Heart left ventricle (tissue), 16 donors: ENCODE measurements at places on chromosomes 16 and 17.
A peak's percentile ranks its signal among the peaks of the same experiment; 100 is the strongest.

- no peaks in the 10 kb centered on the region for H3K4me1 ChIP-seq
- no peak overlapping the region for H3K4me3 ChIP-seq
- no peaks in the 10 kb centered on the region for H3K27me3 ChIP-seq
- peak; percentile 25 for DNase-seq
These were observed 11.0 kb downstream of the ACSM3 start for GRCh38 chr16:20774703-20775362.

DNA sequence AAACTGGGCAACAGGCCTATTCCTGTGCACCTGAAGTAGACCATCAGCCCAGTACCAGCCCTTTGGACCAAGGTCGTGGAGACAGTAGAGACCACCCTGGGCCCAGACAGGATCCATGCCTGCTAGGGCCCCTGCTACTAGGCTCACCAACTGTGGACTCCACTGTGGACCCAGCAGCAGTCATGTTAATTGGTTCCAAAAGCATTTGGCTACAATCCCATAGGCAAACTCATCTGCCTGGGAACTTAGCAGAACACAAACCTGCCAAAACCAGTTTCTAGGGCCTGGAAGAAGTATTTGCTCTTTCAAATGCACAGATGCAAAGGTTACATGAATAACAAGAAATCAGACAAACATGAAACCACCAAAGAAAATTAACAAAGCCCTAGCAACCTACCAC lies 53.1 kb downstream of the ACSM2A start:
- H3K4me3 ChIP-seq: no peak overlapping the region
- no peaks in the 10 kb centered on the region for H3K36me3 ChIP-seq
- H3K27me3 ChIP-seq: no peaks in the 10 kb centered on the region
- DNase-seq: no peak
- H3K4me1 ChIP-seq: no peaks in the 10 kb centered on the region
- H3K27ac ChIP-seq: no peak overlapping the region

- H3K36me3 ChIP-seq: peaks cover 40% of the 10 kb centered on the region
- no peak overlapping the region for H3K27ac ChIP-seq
- H3K4me3 ChIP-seq: no peak overlapping the region
- DNase-seq: no peak
- peaks cover 21% of the 10 kb centered on the region for H3K4me1 ChIP-seq
These were observed 29.3 kb downstream of the NDEL1 start for GRCh38 chr17:8464941-8465340.

DNA sequence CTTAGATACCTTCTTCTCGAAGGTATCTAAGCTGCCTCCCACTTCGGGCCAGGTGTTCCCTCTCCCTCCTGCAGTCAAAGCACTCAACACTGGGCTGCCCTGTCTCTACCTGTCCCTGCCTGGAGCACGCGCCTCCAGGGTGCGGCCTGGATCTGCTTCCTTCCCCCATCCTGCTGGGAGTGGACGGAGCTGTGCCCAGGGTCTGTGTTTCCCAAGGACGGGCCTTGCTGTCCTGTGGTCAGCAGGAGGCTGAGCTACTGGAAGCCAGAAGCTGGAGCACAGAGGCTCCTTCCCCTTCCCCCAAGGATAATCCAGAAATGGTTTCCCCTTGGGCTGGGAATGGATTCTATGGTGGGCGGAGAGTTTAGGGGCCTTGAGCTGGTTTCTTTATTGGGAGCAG lies 16.7 kb downstream of the LLGL2 start:
- H3K36me3 ChIP-seq: no peaks in the 10 kb centered on the region
- H3K27ac ChIP-seq: no peak overlapping the region
- no peaks in the 10 kb centered on the region for H3K27me3 ChIP-seq
- no peak overlapping the region for H3K4me3 ChIP-seq
- H3K4me1 ChIP-seq: no peaks in the 10 kb centered on the region
- no peak for DNase-seq

DNA sequence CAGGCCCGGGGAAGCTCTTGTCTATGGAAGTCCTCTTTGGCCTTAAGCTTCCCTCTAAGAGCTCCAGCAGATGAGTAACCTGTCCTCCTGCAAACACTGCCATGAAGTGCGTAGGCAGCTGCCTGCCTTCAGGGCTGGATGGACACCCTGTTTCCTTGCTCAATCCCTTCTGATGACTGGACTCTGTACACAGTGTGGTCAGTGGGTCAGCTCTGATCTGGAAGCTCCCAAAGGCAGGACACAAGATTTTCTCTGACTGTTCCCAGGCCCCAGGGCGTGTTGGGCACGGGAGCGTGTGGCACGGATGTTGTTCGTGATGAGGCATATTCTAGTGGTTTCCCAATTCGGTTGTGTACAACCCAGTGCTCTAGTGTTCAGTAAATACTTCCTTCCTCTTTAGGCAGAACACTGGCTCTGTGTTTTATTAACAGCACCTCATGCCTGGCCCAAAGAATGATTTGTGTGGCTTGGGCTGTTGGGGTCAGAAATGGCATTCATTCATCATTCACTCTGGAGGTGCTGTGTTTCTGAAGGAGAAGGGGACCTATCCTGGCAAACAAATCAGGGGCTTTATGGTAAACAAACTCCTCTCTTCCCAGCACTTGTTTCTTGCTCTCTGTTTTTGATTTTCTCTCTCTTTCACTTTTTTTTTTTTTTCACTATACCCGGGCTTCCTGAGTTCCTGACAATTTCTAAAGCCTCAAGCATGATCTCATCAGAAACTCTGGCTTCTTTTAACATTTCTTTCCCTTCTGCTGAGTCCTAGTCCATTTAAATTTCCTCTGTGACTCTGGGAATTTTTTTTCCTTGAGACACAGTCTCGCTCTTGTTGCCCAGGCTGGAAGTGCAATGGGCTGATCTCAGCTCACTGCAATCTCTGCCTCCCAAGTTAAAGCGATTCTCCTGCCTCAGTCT lies 12.0 kb upstream of the RNF157 start:
- H3K4me1 ChIP-seq: no peaks in the 10 kb centered on the region
- H3K27me3 ChIP-seq: no peaks in the 10 kb centered on the region
- no peak overlapping the region for H3K27ac ChIP-seq
- DNase-seq: no peak

- no peaks in the 10 kb centered on the region for H3K4me1 ChIP-seq
- H3K27ac ChIP-seq: no peak overlapping the region
- no peak for DNase-seq
- no peak overlapping the region for H3K4me3 ChIP-seq
- H3K36me3 ChIP-seq: no peaks in the 10 kb centered on the region
- H3K27me3 ChIP-seq: no peaks in the 10 kb centered on the region
These were observed 1.6 kb downstream of the SLC47A2 start for GRCh38 chr17:19714542-19715411.

DNA sequence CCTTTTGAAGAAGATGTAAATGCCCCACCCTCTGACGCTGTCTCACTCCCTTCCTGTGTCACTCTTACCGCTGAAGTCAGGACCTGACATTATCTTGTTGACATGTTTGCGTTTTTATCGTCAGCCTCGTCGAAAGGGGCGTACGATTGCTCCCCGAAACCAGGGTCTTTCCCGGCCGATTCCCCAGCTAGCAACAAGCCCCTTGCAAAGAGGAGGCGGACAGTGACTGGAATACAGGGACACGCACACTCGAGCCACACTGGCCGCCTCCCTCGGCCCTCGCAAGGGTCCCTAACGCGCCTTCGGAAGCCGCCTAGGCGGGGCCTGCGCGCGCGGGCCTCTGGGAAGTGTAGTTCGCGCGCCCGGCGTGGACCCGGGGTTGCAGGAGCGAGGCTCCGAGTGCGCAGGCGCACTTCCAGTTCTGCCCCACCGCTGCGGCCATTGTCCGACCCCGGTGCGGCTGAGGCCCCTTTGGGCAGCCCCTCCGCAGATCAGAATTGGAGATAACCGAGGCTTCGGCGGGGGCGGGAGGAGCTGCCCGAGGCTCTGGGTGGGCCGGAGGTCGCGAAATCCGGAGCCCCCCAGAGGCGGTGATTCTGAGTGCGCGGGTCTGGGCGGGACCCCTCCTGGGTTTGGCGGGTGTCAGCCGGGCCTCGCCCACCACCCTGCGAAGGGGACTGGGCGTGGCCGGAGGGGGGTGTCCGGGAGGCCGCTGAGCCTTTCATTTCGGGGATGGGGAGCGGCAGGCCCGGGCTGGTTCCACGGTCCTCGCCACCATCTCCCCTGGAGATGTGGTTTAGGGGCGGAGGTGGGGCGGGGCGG lies at the start of gene ZFP90:
TSS of gene ZFP90 (plus strand) at position 412 of the 822 bp plus-strand sequence. CDS start 502 bp downstream, outside the sequence.
- peaks cover 4% of the 10 kb centered on the region for H3K4me1 ChIP-seq
- no peaks in the 10 kb centered on the region for H3K27me3 ChIP-seq
- peak; percentile 95 for DNase-seq
- H3K4me3 ChIP-seq: peak within 1 kb of the TSS; percentile 81
- no peaks in the 10 kb centered on the region for H3K36me3 ChIP-seq

DNA sequence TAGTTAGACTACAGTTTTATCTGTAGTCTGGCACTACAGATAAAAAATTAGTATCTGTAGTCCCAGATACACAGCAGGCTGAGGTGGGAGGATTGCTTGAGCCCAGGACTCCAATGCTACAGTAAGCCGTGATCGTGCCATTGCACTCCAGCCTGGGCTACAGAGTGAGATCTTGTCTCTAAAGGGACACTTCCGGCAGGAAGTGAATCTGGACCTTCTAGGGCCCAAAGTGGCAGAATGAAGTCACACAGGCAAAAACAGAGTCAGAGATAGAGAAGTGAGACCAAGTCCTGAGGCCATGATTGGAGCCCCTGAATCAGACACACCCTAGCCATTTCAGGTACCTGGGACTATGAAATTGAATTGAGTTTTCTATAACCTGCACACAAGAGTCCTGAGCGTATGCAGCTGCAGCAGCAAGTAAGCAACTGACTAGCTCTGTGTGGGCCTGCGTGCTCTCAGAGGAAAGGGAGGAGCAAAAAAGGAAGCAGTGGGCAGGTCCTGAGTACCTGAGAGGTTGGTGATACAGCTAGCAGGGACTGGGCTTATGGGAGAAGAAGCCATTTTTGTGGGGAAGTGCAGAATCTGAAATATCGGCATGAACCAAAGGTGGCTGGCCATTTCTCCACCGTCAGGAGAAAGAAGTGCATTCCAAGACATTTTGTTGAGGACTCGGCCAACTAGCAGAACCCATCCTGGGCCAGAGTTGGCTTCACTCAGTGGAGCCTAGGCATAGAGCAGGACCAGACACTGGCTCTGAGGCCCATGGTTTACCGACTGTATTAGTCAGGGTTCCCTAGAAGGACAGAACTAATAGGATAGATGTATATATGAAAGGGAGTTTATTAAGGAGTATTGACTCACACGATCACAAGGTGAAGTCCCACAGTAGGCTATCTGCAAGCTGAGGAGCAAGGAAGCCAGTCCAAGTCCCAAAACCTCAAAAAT lies 27.2 kb upstream of the BRD7 start:
- H3K36me3 ChIP-seq: no peaks in the 10 kb centered on the region
- no peak overlapping the region for H3K27ac ChIP-seq
- H3K4me1 ChIP-seq: no peaks in the 10 kb centered on the region
- no peak for DNase-seq
- no peak overlapping the region for H3K4me3 ChIP-seq

DNA sequence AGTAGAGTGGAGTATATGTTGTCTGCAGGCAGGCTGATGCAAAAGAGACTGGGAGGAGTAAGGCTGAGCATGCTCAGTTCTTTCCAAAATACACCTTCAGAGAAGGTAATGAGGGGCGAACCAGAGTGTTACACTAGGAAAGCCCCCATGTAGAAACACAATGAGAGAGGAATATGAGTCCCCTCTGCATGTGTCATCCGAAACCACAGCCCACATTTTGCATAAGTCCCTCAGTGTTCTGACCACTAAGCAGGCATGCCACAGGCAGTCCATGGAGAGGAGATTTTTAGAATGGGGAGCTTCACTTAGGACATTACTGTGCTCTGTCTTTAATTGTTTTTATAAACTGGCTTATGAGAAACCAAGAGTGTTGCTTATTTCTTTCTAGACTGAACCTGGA lies 32.0 kb downstream of the SLC6A2 start:
- H3K27me3 ChIP-seq: no peaks in the 10 kb centered on the region
- H3K4me1 ChIP-seq: no peaks in the 10 kb centered on the region
- DNase-seq: no peak
- no peak overlapping the region for H3K27ac ChIP-seq
- H3K4me3 ChIP-seq: no peak overlapping the region
- no peaks in the 10 kb centered on the region for H3K36me3 ChIP-seq

GRCh38 chr16:62321606-62322005 lies 285.4 kb upstream of the CDH8 start:
- H3K27ac ChIP-seq: no peak overlapping the region
- H3K36me3 ChIP-seq: no peaks in the 10 kb centered on the region
- H3K4me3 ChIP-seq: no peak overlapping the region
- no peaks in the 10 kb centered on the region for H3K4me1 ChIP-seq

GRCh38 chr16:57807968-57808528 lies 5.8 kb upstream of the KIFC3 start:
- H3K4me1 ChIP-seq: peaks cover 56% of the 10 kb centered on the region
- no peaks in the 10 kb centered on the region for H3K36me3 ChIP-seq
- no peak overlapping the region for H3K27ac ChIP-seq

DNA sequence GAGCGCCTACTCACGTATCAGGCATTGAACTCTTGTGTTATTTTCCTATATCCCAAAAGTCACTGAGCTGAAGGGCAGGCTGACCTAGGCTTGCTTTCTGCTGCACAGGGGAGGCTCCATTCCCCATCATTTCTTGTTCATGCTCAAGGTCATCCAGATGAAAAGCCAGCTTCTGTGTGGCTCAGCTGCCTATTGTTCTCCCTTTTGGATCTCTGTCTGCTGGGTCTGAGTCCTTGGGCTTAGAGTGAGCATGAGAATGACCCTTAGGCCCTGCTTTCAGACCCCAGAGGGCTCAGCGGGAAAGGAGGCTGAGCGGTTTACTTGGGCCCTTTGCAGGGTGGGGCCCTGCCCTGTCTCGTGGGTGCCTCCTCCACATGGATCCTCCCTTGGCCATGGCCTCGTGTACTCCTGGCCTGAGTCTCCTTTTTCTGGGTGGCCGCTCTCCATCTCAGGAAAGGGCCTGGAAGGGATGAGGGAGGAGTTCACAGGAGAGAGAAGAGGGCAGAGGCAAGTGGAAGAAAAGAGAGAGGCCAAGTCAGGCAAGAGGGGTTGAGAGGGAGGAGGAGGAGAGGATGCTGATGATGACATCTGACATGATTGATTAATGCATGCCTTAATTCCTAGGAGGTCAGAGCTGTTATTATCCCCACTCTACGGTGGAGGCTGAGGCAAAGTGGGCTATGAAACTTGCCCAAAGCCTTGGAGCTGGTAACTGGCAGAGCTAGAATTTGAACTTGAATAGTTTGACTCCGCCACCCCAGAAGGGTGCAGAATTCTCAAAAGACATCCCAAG lies 19.8 kb upstream of the MAP3K14 start:
- H3K36me3 ChIP-seq: no peaks in the 10 kb centered on the region
- H3K4me3 ChIP-seq: no peak overlapping the region
- DNase-seq: no peak
- H3K4me1 ChIP-seq: peaks cover 5% of the 10 kb centered on the region
- no peak overlapping the region for H3K27ac ChIP-seq

GRCh38 chr17:40695874-40696472 lies 7.6 kb downstream of the KRT24 start:
- no peak for DNase-seq
- H3K4me3 ChIP-seq: no peak overlapping the region
- no peaks in the 10 kb centered on the region for H3K36me3 ChIP-seq
- peaks cover 17% of the 10 kb centered on the region for H3K27me3 ChIP-seq
- no peak overlapping the region for H3K27ac ChIP-seq
